ENCODE measurements at places on chromosomes 16 and 17.
A peak's percentile ranks its signal among the peaks of the same experiment; 100 is the strongest.

DNA sequence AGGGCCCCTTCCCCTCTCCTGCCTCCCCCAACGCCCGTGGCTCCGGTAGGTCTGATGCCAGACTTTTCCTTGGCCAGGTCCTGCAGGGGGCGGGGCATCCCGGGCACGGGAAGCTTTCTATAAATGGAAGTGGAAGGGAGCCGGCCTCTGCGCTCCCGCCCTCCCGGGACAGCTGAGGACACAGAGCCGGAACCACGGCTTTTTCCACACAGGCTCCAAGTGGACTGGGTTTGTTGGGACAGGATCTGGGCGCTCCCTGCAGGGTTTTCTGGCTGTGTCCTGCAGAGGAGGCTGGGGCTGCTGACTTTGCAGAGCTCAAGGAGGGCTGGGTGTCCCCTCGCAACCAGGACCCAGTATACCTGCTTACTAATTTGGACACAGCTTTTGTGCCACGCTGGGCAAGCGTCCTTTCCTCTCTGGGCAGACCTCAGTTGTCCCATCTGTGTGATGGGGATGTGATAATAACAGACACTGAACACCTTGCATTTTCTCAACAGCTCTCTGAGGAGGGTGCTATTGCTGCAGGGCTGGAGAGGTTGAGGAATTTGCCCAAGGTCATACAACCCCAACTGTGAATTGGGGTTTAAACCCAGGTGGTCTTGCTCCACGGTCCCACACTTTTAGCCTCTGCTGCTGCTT is 1.8 kb downstream of the TNS4 start:
- DNase-seq = no peak

- no peak for DNase-seq
These were observed 31.6 kb downstream of the SOX9 start for GRCh38 chr17:72152387-72152929.

- no peak for DNase-seq
These were observed 49.9 kb downstream of the TMEM235 start for GRCh38 chr17:78281249-78281845.

DNA sequence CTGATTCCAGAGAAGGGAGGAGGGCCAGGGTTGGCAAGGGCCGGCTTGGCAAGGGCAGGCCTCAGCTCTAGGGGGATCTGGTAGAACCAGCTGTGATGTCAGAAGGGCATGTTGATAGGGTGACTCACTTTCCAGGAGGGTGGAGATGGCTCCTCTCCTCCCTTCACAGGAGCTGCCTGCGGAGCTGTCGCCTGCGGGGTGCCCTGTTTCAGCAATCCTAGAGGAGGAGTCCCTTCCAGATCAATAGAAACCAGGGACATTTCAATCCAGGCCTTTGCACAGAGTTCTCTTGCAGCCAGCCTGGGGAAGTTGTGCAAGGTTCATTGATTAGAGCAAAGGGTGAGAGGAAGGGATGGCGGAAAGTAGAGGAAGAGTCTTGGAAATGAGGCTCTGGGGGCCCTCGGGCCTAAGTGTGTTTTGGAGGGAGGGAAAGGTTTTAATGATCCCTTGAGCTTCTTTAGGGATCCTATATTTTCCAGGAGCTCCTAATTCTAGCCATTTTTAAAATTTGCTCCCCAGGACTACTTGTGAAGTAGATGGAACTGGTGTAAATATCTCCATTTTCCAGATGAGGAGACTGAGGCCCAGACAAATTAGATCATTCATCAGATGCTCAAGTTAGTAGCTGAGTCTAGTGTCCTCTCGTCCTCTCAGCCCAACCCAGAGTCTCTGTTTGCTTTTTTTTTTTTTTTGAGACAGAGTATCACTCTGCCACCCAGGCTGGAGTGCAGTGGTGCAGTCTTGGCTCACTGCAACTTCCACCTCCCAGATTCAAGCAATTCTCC is 24.8 kb upstream of the CSNK2A2 start:
- no peak for DNase-seq

GRCh38 chr17:8593830-8594229 is 36.7 kb downstream of the MYH10 start:
- no peak for DNase-seq

- DNase-seq = no peak
These were observed 143.3 kb downstream of the PARN start for GRCh38 chr16:14486520-14487303.

DNA sequence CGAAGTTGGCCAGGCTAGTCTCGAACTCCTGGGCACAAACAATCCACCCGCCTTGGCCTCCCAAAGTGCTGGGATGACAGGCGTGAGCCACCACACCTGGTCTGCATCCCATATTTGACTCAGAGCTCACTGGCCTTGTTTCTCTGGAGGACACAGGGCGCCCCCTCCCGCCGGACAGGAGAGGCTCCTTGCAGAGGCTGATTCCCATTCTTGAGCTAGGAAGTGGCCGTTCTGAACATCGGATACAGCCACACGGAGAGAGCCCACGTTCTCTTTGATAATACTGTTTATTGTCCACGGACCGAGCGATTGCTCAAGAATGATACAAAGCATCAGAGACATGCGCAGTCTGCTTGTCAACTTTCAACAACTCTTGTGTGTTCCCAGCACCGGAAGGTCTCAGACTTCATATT is 12.1 kb upstream of the USP36 start:
- DNase-seq = no peak

DNA sequence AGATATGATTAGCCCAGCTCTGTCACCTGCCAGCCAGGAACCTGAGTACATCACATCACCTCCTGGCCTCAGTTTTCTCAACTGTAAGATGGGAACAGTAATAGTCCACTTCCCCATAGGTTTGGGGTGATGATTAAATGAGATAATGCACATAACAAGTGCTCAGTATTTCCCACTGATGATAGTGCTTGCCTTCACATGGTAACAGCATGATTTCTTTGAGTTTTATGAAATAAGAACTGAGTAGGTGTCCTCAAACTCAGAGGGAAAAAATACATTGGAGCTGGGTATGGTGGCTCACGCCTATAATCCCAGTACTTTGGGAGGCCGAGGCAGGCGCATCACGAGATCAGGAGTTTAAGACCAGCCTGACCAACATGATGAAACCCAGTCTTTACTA is 30.1 kb upstream of the SNN start:
- no peak for DNase-seq

DNA sequence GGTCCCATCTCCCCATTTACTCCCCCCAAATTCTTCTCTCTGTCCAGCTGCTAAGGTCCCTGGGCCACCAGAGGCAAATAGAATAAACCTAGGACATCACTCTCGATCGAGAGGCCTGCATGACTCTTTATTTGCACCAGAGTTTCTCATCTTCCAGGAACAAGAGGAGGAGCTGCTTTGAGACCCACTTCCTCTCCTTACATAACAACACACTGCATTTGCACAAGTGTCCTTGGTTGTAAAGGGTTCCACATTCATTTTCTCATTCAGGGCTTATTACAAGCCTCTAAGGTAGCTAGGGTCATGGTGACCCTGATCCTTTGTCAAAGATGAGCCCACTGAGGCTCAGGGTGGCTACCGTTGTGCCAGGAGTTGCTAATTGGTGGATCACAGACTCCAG is 38.1 kb upstream of the RHOT1 start:
- no peak for DNase-seq

GRCh38 chr17:77521076-77521475 is 380.3 kb downstream of the SEC14L1 start:
- no peak for DNase-seq

GRCh38 chr17:8145811-8146210 is 6.4 kb downstream of the PER1 start:
- DNase-seq = no peak

- no peak for DNase-seq
These were observed 31.7 kb upstream of the CDH11 start for GRCh38 chr16:65153365-65154105.

DNA sequence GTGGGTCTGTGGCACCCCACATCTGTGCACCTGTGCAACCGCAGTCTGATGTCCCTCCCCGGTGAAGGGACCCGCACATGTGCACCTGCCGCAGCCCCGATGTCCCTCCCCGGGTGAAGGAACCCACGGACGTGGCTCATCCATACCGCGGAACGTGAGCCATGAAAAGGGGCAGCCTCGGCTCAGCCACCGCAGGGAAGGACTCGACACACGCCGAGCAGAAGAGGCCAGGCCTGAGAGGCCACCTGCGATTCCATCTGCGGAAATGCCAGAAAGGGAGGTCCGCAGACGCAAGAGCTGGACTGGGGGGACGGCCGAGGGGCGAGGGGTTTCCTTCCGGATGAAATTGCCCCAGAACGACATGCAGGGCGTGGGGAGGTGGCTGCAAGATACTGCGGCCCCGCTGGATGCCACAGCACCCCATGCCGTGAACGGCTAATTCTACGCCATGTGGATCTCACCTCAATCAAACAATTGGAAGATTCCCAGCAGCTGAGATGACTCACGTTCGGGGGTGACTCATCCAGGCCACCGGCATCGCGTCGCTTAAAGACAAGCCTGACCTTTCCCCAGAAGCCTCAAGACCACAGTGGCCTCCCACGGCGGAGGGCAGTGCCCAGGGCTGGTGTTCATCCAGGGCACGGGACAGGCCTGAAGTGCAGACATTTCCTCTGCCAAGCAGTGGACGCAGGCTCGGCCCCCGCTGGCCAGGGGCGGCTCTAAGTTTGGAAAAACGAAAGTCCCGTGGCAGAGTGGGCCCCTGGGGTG is 21.0 kb downstream of the SOX8 start:
- DNase-seq = no peak

DNA sequence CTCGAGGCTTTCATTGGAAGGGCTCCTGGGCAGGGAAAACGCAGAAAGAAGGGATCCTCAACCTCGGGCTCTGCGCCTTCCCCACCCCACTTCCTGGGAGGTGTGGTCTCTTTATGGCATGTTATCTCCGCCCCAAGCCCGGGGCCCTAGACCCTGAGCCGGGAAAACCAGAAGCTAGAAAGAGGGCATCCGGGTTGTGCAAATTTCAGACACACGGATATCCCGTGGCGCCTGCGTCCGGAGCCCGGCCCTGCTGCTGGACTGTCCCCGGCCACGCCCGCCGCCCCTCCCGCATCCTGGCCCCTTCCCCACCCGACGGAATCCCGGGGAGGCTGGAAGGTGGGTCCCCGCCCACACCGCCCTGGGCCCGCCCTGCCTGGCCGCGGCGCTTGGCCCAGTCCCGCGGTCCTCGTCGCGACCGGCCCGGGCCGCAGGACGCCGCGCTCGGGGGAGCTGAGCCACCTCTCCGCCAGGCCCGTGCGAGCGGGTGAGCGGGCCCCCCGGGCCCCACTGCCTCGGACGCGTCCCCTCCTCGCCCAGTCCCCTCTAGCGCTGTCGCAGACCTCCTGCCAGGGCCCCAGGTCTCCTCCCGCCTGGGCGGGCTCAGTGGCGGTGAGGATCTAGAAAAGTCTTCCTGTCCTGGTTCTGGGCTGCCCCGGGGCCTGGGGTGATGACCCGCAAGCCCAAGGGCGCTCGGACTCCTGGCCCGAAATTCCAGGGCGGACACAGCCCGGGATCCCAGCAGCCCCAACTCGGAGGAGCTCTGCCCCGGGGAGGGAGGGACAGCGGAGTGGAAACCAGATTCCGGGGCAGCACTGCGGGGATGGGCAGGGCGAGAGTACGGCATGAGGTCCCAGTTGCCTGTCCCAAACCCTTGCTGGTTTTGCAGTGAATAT is at the start of gene SLC16A5:
TSS of gene SLC16A5 (plus strand) at position 397 of the 896 bp plus-strand sequence. CDS start 5,683 bp downstream, outside the sequence.
- DNase-seq = peak; percentile 10

DNA sequence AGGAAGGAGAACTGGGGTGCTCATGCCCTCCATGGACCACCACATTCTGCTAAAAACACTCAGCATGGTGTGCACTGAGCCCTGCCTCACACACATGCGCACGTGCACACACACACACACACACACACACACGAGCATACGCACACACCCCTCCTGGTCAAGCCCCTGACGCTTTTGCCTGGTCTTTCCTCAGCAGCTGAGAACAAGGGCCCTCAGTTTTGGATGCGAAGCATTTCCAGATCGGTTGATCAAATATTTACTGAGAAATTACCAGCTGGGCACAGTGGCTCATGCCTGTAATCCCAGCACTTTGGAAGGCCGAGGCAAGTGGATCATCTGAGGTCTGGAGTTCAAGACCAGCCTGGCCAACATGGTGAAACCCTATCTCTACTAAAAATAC is 20.1 kb upstream of the RAI1 start:
- DNase-seq = no peak

GRCh38 chr17:78541488-78542206 is 35.5 kb downstream of the DNAH17 start:
- DNase-seq = no peak

DNA sequence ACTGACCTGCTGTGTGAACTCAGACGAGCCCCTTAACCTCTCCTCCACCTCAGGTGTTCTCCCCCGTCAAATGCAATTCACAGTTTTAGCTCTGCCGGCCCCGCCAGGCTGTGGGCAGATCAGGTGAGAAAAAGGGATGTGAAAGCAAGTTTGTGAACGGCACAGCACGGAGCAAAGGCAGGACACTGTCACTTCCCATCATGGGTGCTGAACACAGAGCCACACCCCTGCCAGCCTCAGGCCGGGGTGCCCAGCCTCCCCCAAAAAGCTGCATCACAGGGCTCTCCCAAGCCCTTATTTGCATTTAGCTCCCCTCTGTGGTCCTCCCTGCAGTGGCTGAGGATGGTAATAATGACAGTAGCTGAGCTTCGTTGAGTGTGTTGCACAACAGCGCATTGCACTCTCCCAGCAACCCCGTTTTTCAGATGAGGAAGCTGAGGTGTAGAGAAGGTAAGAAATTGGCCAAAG is 88.8 kb upstream of the TNRC6C start:
- peak; percentile 40 for DNase-seq

DNA sequence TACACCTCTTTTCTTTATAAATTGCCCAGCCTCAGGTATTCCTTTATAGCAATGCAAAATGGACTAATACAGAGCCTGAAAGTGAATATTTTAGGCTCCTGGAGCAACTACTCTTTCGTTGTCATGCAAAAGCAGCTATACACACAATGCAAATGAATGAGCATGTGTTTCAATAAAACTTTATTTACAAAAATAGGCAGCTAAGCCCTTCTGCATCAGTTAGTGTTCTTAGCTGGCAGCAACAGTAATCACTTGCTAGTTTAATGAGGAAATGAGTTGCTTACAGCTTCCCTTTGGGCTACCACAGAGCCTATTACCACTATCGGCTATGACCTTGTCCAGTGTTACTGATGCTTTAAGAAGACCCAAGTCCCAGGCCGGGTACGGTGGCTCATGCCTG is 402.9 kb downstream of the XYLT1 start:
- no peak for DNase-seq

DNA sequence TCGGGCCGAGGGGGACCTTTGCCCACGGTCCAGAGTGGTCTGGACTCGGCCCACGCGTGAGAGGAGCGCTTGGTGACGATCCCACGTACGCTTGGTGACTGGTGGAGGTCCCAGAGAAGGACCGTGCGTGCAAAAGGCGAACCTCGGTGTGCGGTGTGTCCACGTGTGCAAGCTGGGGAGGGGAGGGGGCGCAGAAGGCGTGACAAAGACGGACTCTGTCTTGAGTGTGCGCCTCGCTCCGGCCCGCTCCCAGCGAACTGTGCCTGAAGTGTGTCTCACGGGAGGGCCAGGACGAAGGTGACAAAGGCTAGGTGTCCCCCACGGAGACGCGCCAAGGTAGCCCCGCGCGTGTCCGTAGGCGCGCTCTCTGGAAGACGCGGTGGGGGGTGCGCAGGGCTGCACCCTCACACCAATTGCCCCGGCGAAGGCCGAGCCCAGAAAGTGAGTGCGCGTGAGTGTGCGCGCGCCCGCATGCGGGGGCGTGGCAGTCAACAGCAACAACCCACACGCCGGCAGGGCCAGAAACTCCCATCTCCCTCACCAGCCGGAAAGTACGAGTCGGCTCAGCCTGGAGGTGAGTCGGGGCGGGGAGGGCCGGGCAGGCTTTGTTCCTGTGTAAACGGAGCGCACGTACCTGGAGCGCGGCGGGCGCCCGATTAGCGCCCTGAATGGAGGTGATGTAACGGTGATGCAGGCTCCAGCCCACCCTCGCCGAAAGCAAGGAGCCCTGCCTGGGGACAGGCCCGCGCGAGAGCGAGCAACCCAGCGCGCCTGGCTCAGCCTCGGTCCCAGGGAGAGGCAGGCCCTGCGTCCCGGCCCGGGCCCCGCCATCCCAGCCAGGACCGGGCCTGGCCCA is at the start of gene GPRC5C:
TSS of gene GPRC5C (plus strand) at position 521 of the 856 bp plus-strand sequence. CDS start 7,689 bp downstream, outside the sequence.
- DNase-seq = peak; percentile 62
